ENCODE measurements at places on chromosomes 16 and 17.

GRCh38 chr17:72613806-72614292 lies 478.6 kb downstream of the SLC39A11 start:
- DNase-seq, result no peak

- no peak for DNase-seq
Observed at GRCh38 chr17:80382956-80383355, 32.0 kb upstream of the ENDOV start.

- DNase-seq, result no peak
Observed at GRCh38 chr17:36742267-36743000, 141.1 kb downstream of the MRM1 start.

- no peak for DNase-seq
Observed at GRCh38 chr16:81537721-81538561, 93.3 kb downstream of the CMIP start.

DNA sequence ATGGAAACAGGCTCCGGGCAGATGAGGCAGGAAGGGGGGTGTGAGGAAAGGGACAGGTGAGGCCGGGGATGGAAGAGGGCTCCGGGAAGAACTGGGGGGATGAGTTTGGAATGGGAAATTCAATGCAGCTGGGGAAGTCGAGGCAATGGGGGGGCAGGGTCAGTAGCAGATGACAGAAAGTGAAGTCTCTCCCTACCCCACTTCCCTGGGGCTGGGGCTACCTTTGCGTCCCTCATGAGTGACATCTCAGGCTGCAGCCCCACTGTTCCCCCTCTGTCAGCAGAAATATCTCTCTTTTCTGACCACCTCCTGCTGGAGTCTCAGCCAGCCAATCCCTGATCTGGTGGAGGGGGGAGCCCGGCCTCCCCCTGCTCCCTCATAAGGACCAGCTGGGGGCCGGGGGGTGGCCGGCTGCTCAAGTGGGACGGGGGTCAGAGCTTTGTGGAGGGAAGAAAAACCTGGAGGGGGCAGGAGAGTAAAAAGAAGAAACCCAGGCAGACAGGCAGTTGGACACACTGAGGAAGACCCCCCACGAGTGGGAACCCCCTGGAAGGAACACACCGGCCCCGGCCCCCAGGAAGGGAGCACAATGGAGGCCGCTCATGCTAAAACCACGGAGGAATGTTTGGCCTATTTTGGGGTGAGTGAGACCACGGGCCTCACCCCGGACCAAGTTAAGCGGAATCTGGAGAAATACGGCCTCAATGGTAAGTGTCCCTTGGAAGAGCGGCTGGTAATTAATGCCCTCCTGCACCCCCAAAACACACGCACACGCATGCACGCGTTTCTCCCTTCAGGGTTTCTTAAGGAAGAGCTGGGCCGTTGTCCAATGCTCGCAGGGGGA lies at the start of gene ATP2A1:
TSS of gene ATP2A1 (plus strand) at position 406 of the 844 bp plus-strand sequence. CDS start at position 590, 184 bp downstream.
- no peak for DNase-seq
